ENCODE measurements at places on chromosomes 16 and 17. TPM values are rescaled to one million over a fixed set of nuclear protein-coding genes. Genes with fewer than 3 reads are reported as not detected.

DNA sequence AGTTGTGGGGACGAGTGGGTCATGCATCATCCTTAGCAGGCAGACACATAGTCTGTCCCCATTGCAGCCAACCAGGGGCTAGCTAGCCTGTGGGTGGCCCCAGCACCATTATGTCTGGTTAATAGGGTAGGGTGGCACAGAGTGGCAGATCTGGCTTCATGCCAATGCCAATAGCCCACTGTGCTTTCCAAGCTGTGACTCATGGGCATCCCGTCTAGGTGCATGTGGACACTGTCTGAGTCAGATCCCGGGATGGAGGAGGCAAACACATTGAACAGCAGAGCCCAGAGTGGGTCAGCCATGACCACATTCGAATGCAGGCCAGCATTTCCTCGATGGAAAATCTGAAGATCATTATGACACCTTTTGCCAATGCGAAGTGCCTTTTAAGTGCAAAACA lies 2.5 kb downstream of the HS3ST2 start:
- no peak for DNase-seq

GRCh38 chr17:2435181-2435741 lies 34.4 kb upstream of the MNT start:
- DNase-seq: no peak

GRCh38 chr17:69625474-69625873 lies 211.0 kb downstream of the MAP2K6 start:
- no peak for DNase-seq

DNA sequence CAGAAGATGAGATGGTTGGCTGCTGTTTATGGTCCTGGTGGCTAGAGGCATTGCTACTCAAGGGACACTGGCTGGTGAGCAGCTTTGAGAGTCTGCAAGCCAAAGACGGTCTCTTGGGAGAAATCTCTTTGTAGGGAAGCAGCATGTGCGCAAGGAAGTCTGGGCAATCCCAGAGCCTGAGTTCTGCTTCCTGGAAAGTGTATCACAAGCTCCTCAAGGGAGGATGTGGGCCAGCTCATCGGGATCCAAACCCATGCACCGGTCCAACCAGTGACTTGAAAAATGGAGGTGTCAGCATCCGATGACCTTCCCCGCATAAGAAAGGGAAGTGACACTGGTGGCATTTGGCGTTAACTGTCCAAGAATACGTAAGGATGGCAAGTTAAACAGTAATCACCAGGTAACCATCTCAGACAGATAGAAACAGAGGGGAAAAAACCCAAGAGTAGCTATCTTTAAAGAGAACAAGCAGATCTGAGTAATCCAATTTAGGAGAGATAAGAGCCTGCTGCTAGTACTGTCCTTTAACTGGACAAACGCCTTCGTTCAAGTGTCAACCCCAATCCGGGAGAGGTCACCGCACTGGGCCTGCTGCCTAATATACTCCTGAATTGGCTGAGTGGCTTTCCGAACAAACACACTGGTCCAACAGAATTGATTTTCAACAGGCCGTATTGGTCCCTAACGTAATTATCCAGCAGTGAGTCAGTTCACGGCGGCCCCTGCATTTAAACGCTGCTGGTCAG lies 303.0 kb upstream of the ZFHX3 start:
- DNase-seq: no peak

GRCh38 chr16:6861135-6861814 lies 471.4 kb upstream of the RBFOX1 start:
- DNase-seq: no peak

DNA sequence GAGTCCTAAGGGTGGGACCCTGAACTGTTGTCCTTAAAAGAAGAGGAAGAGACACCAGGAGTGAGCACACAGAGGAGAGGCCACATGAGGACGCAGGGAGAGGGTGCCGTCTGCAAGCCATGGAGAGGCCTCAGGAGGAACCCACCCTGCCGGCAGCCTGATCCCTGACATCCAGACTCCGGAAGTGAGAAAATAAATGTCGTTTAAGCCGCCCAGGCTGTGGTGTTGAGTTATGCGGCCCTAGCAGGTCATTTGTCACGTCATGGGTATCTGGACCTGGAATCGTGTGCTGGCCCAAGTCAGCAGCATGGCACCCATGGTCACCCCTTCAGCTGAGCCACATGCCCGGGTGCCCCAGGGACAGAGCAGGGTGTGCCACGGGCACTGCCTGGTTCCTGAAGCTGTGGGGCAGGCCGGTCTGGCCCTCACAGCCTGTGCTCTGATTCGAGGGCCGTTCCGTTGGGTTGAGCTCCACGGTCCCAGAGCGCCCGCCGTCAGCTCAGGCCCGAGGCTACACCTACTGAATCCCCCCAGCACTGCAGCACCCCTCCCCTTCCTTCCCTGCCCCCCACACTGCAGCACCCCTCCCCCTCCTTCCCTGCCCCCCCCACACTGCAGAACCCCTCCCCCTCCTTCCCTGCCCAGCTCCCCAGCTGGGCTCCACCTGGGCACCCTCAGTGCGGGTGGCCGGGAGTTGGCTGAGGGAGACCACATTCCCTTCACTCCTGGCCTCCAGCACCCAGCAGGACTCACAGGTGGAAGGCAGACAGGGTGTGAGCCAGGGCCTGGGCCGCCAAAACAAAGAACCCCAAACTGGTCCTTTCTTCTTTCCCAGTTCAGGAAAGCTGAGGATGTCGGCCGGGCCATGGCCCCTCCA lies 2.7 kb upstream of the CCDC57 start:
- DNase-seq: no peak

DNA sequence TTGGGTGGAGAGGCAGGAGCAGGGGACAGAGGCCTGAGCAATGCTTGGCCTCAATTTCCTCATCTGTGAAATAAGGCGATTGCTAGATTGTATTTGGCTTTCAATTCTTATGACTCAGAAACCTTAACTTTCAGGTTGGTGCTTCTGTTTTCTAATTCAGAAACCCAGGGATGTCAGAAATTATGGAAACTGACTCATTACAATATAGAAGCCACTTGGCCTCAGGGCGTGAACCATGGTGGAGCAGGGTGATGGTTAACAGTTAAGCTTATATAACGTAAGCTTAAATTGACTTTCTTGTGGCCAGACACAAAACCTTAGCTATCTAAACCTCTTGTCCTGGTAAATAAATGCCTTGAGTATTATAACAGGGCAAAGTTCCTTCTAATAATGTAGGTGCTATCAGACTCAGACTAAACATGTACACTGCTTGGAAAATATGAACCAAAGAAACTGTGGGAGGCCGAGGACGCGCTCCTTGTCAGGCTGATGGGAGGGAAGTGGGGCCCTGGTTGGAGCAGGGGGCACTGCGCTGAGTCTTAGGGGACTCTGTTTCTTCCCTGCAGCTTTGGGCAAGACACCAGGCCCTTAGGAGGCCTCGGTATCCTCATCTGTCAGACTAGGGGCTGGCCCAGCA lies 17.1 kb upstream of the SREBF1 start:
- DNase-seq: no peak

Gene NAT9
- polyA plus RNA-seq: 41.6 TPM

Gene TBC1D3I
- polyA plus RNA-seq: not detected

Gene ANKS4B
- 4.2 TPM for polyA plus RNA-seq

Gene PAGR1
- polyA plus RNA-seq: 34.9 TPM
